ENCODE measurements at places on chromosomes 4 and X.

- DNase-seq, result no peak
Observed at GRCh38 chr4:55795341-55795740, 24.2 kb upstream of the EXOC1L start.

DNA sequence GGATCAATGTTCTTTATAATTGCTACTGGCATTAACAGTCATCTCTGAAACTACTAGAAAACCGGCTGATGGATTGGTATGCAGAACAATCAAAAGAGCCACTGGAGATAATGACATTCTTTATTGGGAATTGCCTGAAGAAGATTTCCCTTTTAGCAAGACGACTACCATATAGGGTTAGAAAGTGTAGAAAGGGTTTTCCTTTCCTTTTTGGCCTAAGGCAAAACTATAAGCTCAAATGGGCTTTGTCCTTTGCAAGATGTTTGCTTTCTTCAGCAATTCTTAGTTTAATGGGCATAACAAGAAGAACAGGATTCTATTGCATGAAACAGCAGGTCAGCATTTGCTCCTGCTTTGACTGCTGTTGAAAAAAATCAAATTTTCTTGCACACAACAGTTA, 214.2 kb upstream of the PCDH10 start:
- DNase-seq, result no peak

- no peak for DNase-seq
Observed at GRCh38 chr4:26839016-26839415, 21.6 kb upstream of the STIM2 start.

GRCh38 chr4:26201120-26201519, 119.7 kb upstream of the RBPJ start:
- DNase-seq, result no peak

- no peak for DNase-seq
Observed at GRCh38 chr4:186554539-186554913, 841 bp downstream of the MTNR1A start.

DNA sequence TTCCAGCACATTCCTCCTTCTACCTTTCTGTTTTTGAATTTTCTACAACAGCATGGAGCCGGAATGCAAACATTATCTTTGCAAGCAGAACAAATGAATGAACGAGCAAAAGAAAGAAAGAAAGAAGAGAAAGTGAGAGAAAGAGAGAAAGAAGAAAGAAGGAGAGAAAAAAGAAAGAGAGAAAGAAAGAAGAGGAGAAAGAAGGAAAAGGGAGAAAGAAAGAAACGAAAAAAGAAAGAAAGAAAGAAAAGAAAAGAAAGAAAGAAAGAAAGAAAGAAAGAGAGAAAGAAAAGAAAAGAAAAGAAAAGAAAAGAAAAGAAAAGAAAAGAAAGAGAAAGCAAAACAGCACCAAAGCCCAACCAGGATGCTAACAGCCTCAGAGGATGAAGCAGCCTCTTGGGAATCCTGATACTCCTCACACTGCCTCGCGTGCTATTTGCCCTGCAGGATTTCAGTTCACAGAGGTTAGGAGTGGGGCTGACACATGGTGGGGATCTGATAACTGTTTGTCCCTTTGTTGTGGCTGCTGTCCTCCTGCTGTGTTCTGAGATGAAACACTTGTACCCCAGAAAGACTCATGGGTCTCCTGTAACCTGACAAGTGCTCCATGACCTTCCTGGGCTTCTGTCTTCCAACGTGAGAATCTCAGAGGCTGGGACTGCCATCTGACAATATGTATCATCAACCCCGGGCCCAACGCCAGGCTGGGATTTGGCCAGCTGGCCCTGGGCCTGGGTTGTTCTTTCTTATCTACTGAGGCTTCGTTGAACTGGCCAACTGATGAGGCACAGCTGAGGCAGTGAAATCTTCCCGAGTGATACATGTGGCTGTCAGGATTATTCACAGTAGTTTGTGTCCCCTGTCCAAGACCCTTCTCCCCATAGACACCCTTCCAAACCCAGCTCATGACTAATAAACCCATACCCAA, 61.0 kb downstream of the SEPSECS start:
- peak; percentile 63 for DNase-seq

DNA sequence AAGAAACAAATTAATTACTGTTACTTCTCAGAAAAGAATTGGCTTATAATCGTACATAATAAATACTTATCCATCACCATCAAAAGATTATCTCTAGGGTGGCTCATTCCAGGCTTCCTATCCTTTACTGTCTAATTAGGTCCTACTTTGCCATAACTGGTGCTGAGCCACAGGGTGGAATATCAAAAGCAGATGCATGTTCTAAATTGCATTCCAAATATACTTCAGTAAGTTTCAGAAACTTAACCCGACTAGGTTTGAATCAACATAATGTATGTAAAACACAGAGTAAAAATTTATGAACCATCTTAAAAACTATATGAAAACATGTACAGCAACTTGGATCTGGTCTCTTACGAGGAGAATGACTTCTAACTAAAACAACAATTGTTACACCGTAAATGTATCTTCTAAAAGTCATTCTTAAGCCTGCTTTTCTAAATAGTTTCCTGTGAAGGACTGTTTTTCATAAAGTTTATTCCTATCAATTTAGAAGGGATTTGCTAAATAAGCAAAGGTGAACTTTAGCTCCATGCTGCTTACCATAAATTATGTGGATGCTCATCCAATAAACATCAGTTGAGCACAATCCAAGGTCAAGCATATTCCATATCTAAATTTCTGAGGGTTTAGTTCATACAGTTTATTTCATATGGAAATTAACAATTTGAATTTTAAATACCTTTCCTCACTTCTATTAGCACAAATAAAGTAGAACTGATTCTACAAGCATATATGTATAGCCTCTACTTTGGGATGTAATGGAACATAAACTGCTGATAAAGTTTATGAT, 13.4 kb downstream of the ZAR1 start:
- DNase-seq, result no peak

Measured in NCI-H524 (cell line).